ENCODE measurements at places on chromosomes 7 and 10.

- peak; percentile 55 for DNase-seq
Measured at GRCh38 chr7:33905389-33906032, at the start of gene BMPER. BMPER (plus strand) TSS chr7:33905539; CDS start chr7:33905614, 75 bp downstream.

- no peak for DNase-seq
Measured at GRCh38 chr10:3012223-3012622, 55.1 kb upstream of the PFKP start.

- peak; percentile 92 for DNase-seq
Measured at GRCh38 chr7:158432369-158433341, 155.0 kb downstream of the PTPRN2 start.

GRCh38 chr10:85446827-85447226 lies 919.8 kb downstream of the GRID1 start:
- no peak for DNase-seq

DNA sequence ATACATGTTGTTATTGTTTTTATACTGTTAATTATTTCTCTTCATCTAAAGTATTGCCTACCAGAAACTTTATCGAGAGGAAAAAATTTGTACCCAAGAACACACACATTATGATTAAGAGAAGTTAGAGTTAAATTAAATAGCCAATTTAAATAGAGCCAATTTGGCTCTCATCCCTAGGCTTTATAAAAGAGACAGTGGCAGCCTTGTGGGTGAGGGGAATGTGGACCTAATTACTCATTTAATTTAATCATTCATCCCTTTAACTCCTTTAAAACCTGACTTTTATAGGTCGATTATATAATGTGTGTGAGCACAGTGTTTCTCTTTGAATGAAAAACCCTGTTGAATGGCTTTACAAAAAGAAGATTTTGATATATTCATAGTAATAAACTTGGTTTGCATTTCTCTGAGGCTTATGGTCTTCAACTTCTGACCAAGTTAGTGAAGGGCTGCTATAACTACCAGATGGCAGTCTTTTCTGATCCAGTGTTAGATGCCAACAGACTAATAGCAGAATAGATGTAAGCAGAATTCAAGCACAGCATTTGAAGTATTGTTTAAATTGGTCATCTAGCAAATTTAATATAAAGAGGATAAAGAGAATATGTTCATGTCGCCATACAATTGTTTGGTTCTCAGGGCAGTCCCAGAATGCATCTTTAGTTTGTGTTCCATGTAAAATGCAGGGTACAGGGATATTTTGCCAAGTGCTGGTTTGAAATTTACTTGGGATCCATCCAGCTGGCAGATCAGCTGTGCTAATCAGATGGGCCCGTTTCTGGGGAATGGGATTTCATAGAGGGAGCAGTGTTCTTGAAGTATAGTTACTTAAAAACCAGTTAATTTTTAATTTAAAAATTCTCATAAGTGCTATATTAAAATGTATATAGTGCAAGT lies 25.3 kb downstream of the ADD3 start:
- no peak for DNase-seq

GRCh38 chr10:78306358-78306757 lies 272.7 kb downstream of the RPS24 start:
- no peak for DNase-seq

DNA sequence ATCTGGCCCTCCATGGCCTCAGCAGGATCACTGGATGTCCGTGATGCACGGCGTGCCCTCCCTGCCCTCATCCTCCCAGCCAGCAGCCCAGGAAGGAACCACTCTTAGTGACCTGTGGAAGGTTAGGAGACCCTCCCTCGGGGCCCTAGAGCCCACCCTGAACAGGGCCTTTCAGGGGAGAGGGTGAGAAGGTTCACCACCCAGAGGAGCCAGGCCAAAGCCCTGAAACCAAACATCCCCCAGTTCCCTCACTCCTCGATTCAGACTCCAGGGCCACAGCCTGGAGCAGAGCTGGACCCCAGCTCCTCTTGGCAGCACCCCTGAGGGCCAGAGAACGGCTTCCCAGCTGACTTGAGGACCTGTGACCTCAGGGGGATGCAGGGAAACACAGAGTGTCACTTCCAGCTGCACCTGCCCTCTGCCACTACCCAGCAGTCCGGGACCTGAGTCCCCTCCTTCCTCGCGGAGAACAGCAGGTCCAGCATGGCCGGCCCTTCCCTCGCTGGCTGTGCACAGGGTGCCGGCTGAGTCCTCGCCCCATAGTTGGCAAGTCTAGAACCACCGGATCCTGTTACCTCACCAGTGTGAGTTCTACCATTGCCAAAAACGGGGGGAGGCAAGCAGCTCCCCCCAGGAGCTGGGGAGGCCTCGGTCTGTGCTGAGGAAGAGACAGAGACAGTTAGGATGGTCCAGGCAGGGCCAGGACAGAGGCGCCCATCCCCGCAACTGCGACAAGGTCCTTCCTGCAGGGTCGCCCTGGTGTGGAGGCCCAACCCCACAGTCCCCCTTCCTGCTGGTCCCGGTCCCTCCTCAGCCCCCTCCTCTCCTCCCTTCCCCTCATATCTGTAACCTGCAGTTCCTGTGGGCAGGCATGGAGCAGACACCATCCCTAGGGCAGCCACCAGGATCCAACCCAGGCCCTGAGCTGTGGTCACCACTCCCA lies 158.6 kb downstream of the NRF1 start:
- no peak for DNase-seq

DNA sequence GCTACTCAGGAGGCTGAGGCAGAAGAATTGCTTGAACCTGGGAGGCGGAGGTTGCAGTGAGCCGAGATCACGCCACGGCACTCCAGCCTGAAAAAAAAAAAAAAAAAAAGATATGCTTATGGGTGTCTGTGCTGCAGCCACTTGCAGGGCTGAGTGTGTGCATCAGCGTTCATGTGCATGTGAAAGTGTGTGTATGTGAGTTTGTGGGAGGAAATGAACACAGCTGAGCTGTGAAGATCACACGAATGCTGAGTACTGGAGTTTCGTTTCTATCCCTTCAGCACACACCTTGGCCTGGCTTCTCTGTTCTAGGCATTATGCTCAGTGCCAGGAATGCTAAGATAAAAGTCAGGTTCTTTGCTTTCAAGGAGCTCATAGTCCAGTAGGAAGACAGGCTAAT lies 12.0 kb upstream of the SVOPL start:
- DNase-seq, result no peak

GRCh38 chr7:128694738-128695137 lies 22.6 kb downstream of the GARIN1A start:
- DNase-seq, result no peak

- no peak for DNase-seq
Measured at GRCh38 chr10:119159332-119159731, 6.2 kb downstream of the SFXN4 start.

- DNase-seq, result no peak
Measured at GRCh38 chr7:80175744-80176143, 41.1 kb downstream of the GNAI1 start.

DNA sequence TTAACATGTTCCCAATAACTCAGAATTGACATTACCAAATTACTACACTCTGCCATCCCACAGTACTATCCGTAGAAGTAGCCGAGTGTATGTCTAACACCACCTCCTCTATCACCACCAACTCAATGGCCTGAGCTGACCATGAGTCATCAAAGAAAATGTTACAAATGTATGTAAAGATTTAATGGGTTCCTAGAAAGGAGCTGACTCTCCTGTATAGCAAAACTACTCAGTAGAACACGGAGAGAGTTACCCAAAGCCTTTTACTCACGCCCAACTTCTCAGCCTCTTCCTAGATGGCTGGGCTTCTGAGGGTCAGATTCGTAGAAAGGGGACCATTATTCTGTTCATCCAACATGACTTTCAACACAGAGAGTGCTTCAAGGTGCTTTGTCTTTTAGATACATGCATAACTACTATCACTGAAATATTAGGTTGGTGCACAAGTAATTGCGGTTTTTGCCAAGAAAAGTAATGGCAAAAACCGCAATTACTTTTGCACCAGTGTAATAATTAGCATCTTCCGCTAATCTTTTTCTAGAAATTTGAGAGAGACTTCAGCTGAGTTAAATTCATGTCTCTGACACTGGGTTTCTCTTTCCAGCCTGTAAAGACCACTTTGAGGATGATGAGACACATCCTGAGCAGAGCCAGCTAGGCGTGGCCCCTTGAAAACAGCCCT lies 24.0 kb upstream of the NANOS1 start:
- DNase-seq, result peak; percentile 46

DNA sequence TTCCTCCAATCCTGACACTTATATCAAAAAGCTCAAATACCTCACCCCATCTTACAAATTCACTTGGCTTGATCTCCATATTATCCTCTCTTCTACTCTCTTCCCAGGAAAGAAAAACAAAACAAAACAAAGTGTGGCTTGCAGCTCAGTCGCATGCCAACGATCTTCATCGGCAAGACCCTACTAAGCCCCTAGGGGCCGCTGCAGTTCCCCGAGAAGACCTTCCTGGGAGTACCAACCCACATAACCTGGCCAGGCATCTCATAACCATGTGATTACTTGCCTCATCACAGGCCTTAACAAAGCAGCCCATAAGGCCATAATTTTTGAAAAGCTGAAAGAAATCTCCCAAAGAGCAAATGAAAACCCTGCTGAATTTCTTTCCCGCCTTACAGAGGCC lies 103.7 kb downstream of the ZNF92 start:
- peak; percentile 3 for DNase-seq

Measured in epithelial cell of esophagus (primary cell).